Pons (tissue), 1 donor: ENCODE measurements at places on chromosomes 13 and 19.

- peak; percentile 20 for DNase-seq
These were observed 34.3 kb upstream of the SHKBP1 start for GRCh38 chr19:40542202-40542859.

GRCh38 chr19:10288662-10289166 is 1.0 kb upstream of the ICAM5 start:
- no peak for DNase-seq

GRCh38 chr19:40642757-40643305 is 41.7 kb downstream of the LTBP4 start:
- no peak for DNase-seq

DNA sequence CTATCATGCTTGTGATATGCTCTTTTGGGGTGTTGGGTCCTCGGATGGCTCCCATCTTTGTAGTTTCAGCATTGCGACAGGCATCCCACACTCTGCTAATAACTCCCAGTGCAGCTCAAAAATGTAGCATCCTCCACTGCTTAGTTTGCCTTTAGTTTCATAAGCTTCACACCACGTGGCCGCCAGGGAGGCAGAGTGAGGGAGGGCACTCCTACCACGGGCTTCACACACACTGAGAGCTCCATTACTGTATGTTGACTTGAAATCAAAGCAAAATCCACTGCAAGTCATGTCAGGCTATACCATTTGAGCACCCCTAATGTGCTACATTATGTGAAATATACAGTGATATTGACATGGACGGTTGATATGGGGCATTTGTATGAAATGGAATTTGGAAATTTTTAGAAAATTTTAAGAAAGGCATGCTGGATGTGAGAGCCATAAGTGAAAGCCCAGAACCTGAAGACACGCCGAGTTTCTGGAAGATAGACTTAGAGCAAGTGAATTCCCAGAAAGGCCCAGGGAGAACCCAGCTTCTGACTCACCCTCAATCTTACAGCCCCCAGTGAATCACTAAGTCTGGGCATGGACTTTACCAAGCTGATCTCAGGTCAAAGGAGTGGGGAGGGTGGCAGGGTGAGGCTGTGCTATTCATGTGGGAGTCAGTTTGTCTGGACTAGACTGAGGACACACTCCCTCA is 94.1 kb downstream of the HSPH1 start:
- DNase-seq, result no peak

GRCh38 chr13:71828117-71828516 is 38.9 kb downstream of the DACH1 start:
- no peak for DNase-seq

GRCh38 chr19:15196360-15197005 is 4.3 kb downstream of the NOTCH3 start:
- no peak for DNase-seq

GRCh38 chr13:81058211-81058915 is 717.4 kb upstream of the SPRY2 start:
- DNase-seq, result no peak

- DNase-seq, result peak; percentile 95
These were observed at the start of gene ZNF320 for GRCh38 chr19:52897138-52897935. TSS of gene ZNF320 (minus strand) at chr19:52897635. CDS start at chr19:52890255, 7,380 bp downstream.
